HepG2 (cell line): ENCODE measurements at places on chromosomes 13 and 19. TPM values are rescaled to one million over a fixed set of nuclear protein-coding genes. Genes with fewer than 3 reads are reported as not detected.

The CEACAM16 gene
- not detected in 2 replicates for polyA plus RNA-seq

The PROSER3 gene
- polyA plus RNA-seq: 5.1 and 6.2 TPM in 2 replicates

The SAE1 gene
- polyA plus RNA-seq: 73.2 and 87.6 TPM in 2 replicates

The IGFL3 gene
- not detected in 2 replicates for polyA plus RNA-seq

The FCAR gene
- polyA plus RNA-seq: not detected in 2 replicates

The RFPL4A gene
- polyA plus RNA-seq: 0.13 TPM in 1 of 2 replicates, not detected in the other

The PRSS57 gene
- polyA plus RNA-seq: 0.12 and 0.20 TPM in 2 replicates

The TNFRSF19 gene
- 38.9 and 75.3 TPM in 2 replicates for polyA plus RNA-seq

The SF3A2 gene
- 7.9 and 8.6 TPM in 2 replicates for polyA plus RNA-seq

The YJEFN3 gene
- polyA plus RNA-seq: 4.0 TPM in 2 replicates
